ENCODE measurements at places on chromosomes 1 and 21.
A peak's percentile ranks its signal among the peaks of the same experiment; 100 is the strongest.

- DNase-seq: peak; percentile 27
These were observed at the start of gene SMPDL3B for GRCh38 chr1:27934818-27935549. TSS of gene SMPDL3B (plus strand) at chr1:27935000. CDS start at chr1:27935184, 184 bp downstream.

DNA sequence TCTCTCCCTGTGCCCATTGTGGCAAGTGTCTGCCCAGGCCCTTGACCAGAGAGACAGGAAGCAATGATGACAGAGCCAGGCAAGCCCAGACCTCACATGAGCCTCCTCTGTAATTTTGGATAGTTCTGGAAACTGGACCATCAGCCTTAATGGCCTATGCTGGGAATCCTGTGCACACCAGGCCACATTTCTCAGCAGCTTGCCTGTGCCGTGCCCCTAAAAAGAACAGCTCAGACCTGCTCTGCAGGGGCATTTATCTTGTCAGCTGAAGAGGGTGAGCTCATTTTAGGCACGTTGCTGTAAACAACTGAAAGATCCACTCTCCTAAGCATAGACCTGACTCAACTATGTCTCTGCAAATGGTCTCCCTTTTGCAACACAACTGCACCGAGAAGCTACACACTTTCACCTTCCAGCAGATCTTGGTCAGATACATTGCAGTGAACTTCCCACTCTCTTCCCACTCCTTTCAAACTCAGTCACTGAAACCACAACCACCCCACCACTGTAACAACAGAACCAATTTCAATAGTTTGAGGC, 53.5 kb upstream of the BACH1 start:
- DNase-seq: no peak

DNA sequence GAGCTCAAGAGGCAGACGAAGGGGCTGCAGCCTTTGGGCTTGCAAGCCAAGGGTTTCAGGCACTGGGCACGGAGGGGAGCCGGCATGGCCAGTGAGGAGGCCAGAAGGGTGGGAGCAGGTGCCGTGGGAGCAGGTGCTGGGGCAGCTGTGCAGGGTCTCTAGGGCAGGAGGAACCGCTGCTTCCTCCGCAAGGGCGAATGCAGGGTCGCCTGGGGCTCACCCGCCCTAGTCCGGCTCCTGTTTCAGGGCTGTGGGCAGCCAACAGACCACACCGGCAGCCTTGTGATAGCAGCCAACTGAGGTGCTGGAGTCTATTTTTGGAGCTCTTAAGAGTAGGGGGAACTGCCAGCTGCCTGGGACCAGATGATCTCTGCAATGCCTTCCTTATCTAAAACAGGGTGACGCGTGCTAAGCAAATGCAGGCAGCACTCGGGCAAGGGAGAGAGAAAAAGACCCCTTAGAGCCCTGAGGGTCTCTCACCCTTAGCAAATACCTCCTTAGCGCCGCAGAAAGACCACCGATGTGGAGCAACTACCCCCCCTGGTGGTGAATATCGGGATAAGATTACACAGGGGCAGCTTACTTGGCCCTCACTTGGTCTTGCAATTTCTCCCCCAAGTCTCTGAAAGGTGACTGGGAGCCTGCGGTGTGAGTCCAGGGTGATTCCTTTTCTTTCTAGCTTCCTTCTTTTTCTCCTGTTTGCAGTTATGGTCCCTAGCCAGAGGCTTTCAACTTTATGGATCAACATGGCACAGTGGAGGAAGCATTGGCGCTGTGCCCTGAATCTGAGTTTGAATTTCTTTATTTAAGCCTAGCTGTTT, 20.7 kb upstream of the MAPKAPK2 start:
- peak; percentile 69 for DNase-seq

GRCh38 chr1:8091691-8092090, 65.6 kb upstream of the ERRFI1 start:
- no peak for DNase-seq

- DNase-seq: peak; percentile 74
These were observed 5.7 kb upstream of the CBR3 start for GRCh38 chr21:36129219-36129618.

Measured in head of caudate nucleus (tissue), 42 donors.